ENCODE measurements at places on chromosomes 16 and 17. TPM values are rescaled to one million over a fixed set of nuclear protein-coding genes. Genes with fewer than 3 reads are reported as not detected.

DNA sequence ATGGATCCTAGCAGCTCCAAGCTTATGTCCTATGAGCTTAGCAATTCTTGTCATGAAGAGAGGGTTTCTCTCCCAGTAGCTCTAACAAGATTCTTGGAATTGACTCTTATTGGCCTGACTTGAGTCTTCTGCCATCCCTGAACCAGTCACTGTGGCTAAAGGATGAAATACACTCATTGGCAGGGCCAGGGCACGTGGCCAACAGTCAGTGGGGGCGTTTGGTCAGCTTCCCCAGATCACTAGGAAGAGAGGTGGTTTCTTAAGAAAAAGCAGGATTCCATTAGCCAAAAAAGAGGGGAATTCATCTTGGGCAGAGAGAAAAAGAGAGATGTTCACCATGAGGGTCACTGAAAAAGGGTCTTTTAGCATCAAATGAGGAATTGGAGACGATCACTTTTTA, 363.2 kb downstream of the SNX29 start:
- DNase-seq: no peak

DNA sequence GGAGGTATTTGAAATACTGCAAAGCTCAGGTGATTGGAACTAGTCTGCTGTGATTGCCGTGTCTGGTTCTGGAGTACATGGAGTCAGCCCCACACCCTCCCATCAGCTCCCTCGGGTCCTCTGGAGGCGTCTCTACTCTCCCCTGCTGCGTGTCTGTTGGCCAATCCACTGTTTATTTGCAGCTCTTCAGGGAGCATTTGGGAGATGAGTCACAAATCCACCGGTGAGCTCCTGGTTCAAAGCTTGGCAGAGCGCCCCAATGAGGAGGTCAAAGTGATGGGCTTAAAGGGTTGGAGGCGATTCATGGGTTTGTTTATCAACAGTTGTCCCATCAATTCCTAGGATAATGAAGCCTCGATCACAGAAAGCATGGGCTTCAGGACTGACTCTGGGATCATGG, 14.6 kb downstream of the CALB2 start:
- DNase-seq: no peak

DNA sequence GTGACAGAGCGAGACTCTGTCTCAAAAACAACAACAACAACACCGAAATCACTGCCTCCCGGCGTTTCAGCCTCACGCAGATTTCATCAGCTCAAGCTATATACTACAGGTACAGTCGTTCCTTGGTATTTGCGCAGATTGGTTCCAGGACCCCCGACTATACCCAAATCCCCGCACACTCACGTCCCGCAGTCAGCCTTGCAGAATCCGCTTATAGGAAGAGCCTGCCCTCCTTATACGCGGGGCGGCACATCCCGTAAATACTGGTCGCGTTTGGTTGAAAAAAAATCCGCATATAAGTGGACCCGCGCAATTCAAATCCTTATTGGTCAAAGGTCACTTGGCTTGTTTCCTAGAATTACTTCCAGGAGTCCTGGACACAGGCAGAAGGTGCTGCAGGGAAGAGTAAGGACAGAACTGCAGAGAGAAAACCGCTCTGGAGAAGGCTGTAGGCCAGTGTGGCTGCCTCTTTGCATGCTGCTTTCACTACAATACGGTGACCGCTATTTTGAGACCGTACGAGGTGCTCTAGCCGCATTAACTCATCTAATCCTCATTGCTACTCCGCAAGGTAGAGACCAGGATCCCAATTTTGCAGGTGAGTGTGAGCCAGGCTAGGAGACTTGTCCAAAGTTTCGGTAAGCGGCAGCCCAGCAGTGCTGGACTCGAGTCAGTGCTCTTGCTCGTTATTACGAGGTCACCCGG, 718 bp downstream of the NDUFAB1 start:
- DNase-seq: no peak

- no peak for DNase-seq
These were observed 9.8 kb downstream of the SMIM5 start for GRCh38 chr17:75642784-75643642.

GRCh38 chr16:13168091-13168572, 266.7 kb downstream of the SHISA9 start:
- no peak for DNase-seq

DNA sequence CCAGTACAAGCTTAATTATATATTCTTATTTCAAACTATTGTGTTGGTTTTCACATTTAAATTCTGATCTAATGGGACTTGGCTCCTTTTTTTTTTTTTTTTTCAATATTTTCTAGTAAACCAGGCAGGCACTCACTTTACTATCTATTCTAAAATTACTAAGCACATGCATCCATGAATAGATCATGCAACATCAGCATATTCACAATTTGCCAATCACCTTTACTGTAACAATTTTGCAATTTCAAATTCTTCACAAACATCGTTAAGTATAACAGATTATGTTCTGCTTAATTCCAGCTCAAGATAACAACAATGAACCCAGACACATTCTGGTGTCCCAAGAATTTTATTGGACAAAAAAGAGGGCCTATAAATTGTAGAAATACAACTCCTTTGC, 217.4 kb downstream of the CDH8 start:
- no peak for DNase-seq

GRCh38 chr16:89615596-89616090, 2.2 kb downstream of the DPEP1 start:
- no peak for DNase-seq

DNA sequence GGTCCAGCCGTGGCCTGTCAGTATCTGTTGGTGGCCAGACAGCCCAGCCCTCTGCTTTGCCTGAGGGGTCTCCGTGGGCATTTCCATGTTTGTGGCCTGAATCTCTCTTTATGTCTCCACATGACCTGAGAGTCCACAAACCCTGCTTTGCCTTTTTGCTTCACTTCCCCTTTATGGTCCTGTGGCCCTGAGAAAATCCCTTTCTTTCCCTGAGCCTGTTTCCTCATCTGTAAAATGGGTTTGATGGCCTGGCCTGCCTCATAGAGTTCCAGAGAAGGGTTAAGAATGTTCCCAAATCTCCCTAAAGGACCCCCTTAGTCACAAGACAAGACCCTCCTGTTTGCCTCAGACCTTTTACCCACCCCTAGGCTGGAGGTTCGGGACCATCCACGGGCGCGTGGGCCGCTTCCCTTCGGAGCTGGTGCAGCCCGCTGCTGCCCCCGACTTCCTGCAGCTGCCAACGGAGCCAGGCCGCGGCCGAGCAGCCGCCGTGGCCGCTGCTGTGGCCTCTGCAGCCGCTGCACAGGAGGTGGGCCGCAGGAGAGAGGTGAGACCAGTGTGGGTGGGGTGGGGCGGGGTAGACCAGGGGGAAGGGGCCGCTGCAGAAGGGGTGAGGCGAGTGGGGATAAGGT, 26.2 kb upstream of the ALKBH5 start:
- DNase-seq: no peak

DNA sequence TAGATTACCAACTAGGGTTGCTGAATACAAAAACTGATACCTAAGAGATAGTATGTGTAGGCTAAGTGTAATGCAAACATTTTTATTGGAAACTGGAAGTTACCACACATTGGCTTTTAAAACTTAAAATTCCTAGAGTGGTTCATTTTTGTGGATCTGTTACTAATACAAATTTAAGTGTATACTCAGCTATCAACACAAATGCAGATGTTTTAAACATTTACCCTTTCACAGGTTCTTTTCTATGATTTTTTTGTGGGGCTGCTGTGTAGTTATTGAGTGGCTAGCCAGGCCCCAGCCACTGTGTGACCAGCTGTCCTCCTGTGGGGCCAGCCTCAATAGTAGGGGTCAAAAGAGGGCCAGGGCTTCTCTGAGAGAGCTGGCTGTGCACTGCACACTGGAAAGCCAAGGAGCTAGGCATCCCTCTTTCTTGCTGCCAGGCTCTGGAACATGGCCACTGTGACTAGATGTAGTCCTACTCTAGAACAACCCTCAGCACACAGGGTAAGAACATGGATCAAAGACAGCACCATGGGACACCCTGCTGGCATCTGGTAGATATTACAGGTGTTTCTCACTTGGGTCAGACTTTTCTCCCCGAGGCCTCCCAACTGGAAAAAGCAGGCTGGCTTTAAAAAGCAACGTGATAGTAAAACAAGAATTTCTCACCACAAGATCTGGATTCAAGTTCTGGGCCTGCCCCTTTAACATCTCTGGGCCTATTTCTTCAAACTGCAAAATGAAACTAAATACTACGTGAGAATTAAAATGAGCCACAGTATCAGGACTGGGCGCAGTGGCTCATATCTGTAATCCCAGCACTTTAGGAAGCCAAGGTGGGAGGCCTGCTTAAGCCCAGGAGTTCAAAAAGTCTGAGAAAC, 7.3 kb upstream of the VEZF1 start:
- DNase-seq: peak; percentile 71

DNA sequence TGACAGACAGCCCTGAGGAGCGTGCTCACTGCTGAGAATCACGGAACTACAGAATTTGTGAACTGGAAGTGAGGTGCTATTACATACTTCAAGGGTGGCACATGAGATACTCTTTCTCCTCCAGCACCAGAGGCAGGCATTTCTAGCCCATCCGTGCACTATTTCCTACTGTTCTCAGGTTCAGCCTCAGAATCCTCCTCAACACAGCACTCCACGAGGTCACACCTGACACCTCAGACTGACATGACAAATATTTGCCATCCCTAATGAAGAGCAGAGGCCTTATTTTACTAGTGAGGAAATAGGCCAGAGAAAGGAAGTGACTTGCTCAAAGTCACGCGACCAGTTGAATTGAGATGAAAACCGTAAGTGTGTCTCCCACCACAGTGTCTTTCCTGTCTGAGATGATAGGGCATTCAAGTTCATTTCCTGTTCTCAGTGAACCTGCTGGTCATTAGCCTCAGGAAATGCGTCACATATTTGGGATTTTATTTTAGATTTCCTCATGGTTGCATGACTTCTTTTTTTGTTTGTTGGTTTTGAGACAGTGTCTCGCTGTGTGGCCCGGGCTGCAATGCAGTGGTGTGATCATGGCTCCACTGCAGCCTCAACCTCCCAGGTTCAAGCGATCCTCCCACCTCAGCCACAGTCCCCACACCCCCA, 23.6 kb downstream of the SEZ6 start:
- no peak for DNase-seq

DNA sequence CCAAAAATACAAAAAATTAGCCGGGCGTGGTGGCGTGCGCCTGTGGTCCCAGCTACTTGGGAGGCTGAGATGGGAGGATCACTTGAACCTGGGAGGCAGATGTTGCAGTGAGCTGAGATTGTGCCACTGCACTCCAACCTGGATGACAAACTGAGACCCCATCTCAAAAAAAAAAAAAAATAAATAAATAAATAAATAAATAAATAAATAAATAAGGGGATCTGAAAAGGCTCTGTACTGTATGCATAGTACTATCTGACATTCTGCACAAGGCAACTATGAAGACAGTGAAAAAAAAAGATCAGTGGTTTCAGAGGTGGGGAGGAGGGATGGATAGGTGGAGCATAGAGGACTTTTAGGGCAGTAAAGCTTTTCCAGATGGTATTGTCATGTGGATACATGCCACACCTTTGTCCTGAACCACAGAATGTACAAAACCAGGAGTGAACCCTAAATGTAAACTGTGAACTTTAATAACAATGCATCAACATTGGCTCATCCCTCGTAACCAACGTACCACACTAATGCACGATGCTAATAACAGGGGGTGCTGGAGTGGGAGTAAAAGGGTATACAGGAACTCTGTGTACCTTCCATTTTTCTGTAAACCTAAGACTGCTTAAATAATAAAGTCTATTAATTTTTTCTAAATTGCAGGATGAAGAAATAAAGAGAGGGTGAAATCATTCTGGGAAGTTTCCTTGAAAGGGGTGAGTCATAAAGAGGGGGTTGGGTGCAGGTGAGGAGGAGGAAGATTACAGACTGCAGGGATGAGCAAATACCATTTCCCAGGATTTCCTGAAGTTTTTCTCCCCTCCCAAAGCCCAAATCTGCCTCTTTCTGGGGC, 155.8 kb upstream of the SDK2 start:
- no peak for DNase-seq

DNA sequence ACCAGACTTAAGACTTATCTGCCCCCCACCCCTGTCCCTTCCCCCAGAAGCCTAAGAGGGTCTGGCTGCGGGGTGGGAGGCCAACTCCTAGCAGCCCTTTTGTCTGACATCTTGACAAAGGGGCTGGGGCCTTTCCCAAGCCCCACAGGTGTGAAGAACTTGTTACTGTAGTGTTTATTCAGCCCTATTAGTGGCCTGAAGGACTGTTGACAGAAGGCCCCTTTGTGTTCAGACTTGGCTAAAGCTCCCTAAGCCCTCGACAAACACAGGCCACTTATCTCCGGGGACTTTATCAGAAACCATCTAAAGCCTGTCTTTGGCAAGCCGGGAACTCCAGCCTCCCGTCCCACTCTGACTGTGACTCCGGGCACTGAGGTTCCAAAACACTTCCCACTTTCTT, 129.8 kb downstream of the NTN1 start:
- DNase-seq: no peak

GRCh38 chr17:46974086-46974485, 5.0 kb downstream of the RPRML start:
- no peak for DNase-seq

DNA sequence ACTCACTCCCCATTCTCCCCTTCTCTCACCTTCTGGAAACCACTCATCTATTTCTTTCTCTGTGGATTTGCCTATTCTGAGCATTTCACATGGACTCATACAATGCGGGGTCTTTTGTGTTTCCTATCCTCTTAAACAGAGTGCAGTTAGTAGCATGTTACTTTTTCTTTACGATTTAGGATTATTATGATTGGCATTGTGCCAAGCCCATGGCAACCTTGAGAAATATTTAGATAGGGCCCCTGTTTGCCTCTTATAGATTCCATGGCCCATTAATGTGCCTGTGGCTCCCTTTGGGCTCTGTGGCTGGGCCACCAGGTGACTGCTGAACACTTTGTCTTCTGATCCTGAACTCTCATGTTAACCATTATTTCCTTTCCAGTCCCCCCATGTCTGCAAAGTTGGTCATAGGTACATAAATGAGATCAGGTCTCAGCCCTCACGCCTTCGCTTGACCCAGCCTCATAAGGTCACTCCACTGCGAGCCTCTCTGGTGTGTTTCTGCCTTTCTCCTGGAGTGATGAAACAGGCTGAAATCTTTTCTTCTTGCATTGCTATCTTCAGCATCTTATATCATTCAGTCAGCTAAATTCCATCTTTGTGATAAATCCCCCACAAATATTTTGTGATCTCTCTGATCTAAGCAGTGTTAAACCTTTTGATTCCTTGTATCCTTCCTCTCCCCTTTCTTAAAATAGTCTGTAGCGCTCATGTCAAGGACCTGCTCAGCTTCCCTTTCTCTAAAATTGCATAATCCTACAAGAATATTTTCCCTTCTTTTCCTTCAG, 44.0 kb downstream of the MYH3 start:
- no peak for DNase-seq

- peak; percentile 84 for DNase-seq
These were observed at the start of gene CHRNB1 for GRCh38 chr17:7444682-7445618. TSS of gene CHRNB1 (plus strand) at chr17:7445061. CDS start at chr17:7445128, 67 bp downstream.

HP gene
- 2.3 TPM for total RNA-seq

EPX gene
- total RNA-seq: not detected

NKD1 gene
- total RNA-seq: 2.8 TPM

CCDC154 gene
- total RNA-seq: not detected

TP53TG3F gene
- not detected for total RNA-seq

SSTR5 gene
- not detected for total RNA-seq

NETO2 gene
- total RNA-seq: 0.24 TPM

MYOCD gene
- total RNA-seq: 2.8 TPM

RCVRN gene
- 0.48 TPM for total RNA-seq

Measured in suprapubic skin (tissue), 4 donors.